ENCODE measurements at places on chromosomes 2 and 18. TPM values are rescaled to one million over a fixed set of nuclear protein-coding genes. Genes with fewer than 3 reads are reported as not detected.

DNA sequence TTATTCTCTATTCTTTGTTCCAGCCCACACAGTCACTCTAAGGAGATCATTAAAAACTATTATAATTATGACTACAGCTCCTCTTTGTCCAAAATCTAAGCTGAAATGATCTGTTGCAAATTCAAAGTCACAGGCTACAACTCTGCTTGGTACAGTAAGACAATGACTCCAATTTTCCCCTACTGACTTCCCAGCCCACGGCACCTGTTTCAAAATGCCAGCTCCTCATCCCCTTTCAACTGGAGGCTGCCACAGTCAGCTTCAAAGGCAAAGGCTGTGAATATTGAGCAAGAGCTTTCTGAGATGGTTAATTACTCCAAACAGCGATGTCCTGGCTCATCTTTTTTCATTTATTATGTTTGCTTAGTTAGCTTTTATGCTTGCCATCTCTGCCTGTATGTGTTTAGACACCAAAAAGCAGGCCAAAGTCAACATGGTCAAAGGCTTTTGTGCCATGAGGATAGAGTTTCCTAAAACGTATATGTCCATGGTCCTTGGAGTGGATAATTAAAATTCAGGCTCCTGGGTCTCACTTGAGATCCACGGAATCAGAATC is 141.1 kb downstream of the DOCK10 start:
- ATAC-seq = no peak

Gene TMEM247
- total RNA-seq = not detected

DNA sequence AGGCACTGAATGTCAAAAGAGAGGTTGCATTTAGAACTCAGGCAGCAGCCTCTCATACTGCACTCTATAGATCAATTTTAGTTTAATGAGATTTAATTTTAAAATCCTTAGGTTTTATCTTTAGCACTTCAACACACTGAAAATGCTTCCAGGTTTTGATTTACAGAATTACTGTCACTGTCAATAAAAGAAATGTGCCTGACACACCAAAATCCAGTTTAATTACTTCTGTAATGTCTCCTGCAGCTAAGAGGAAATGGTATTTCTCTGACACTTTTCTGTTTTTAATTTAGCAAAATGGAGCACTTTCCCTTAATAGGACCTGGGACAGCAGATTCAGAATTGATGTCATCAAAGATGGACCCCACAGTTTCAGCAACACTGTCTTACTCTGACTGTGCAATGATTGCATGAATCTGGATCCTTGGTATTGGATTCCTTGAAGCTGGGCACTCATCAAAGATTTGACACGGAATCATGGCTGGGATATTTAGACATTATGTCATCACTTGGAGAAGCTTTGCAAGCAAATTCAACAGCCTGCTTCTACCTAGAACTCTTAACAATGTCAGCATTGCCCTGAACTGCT is 576.5 kb downstream of the NRXN1 start:
- ATAC-seq = no peak

GRCh38 chr2:14994721-14995120 is 362.2 kb downstream of the LRATD1 start:
- ATAC-seq = no peak
